ENCODE measurements at places on chromosomes 3 and 15.

- DNase-seq: no peak
Measured at GRCh38 chr3:141421639-141422319, 53.5 kb downstream of the ZBTB38 start.

DNA sequence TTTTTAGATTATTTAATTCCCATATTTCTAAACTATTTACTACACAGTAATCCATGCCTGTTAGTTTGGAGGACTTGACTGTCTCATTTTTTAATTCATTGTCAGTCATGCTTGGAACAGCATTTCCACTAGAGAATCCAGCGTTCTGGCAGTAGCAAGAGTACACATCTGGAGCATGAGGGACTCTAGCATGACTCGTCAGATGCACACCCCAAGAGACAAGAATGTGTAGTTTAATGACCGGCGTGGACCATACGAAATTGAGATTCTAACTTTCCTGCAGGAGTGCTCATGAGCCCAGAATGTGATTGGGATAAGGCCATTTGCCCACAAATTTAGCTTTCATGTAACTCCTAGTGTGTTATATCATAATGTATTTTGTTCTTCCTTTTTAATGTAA lies 48.9 kb downstream of the ASB7 start:
- no peak for DNase-seq

- no peak for DNase-seq
Measured at GRCh38 chr3:6220447-6220846, 640.5 kb upstream of the GRM7 start.

DNA sequence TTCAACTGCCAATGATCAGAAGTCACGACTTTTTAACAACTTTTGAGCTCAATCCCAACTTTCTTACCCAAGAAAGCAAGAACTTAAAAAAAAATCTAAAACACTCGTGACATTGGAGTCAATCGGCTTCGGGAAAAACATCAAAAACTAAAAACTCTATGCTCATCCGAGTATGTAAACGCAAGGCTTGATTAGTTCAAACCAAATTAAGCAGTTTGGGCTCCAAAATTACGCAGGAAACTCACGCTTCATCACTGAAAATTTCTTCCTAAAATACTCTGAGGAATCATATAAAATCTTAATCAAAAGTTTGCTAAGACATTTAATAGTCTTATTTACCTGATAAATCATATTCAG lies 1.6 kb downstream of the TRA2B start:
- DNase-seq: no peak

- no peak for DNase-seq
Measured at GRCh38 chr15:55676507-55676906, 66.4 kb downstream of the PRTG start.

GRCh38 chr3:106033654-106034053 lies 164.8 kb upstream of the CBLB start:
- no peak for DNase-seq
